NAMALWA (cell line): ENCODE measurements at places on chromosomes 3 and 15.

- no peak for DNase-seq
Observed at GRCh38 chr3:128352326-128352725, 114.4 kb downstream of the DNAJB8 start.

DNA sequence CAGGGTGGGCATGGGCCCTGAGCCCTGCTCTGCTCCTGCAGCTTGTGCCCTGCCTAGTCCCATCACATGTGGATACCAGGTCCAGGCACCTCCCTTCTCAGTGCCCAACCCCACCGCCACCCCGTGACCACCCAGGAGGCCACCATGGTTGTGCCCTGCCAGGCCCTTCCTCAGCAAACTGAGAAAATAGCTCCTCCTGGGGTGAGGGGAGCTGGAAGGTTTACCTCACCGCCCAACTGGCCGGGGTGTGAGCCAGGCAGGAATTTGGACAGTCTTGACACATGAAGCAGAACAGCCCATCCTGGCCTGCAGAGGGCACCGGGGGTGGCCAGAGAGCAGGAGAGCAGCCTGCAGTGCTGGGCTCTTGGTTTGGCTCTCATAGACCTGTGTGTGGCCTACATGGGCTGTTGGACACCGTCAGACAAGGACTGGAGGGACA is 11.4 kb upstream of the C3orf22 start:
- DNase-seq: no peak

- DNase-seq: no peak
Observed at GRCh38 chr3:78666470-78666800, 1101.4 kb downstream of the ROBO1 start.

GRCh38 chr3:46095307-46095706 is 68.0 kb upstream of the XCR1 start:
- DNase-seq: peak; percentile 70

DNA sequence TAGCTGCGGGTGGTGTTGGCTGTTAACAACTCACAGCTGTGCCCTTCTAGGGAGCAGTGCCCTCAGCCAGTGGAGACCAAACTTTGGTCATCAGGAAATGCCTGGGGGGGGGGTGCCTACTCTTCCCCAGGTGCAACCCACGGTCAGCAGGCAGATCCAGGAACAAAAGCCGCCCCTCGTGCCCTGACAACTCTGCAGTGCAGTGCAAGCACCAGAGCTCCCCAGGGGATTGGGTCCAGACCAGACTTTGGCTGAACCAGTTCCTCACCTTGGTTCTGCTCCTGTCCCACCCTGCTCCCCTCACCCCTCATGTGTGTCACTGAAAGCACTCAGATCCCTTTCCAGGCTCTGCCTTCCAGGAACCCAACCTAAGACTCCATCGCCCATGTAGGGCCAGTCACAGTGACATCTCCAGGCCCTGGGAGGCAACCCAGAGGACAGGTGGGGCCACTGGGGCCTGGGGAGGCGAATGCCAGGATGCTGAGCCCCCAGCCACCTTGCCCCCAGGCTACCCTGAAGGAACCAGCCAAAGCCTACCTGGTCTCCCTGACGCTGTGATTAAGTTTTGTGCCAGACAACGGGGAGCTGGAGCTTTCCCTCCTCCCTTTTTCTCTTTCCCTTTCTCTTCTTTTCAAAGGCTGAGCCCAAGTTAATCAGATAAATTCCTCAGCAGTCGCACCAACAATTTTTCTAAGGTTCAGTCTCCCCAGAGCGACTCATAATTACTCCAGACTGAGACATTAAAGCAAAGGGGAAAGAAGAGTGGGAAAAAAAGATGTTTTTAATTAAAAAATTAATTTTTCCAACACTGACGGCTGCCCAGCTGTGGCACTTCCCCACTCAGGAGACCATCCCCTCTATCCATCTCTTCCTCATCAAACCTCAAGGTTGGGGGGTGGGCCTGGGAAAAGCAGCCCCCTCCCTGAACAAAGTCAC is 207.5 kb upstream of the LINGO1 start:
- DNase-seq: no peak

DNA sequence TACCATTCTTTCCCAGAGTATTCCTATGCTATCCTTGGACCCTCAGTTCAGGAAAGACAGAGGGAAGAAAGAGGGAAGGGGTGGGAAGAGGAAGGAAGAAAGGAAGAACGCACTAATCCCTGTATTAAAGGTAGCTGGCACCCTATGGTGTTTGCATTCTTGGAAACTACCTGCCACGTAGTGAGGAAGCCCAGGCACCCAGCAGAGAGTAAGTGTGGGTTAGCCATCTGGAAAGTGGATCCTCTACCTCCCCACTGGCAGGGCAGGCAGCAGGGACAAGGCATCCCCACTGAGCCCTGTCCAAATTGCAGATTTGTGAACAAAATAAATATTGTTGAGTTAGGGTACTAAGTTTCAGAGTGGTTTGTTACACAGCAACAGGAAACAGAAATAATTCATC is 8.8 kb downstream of the RBP1 start:
- DNase-seq: no peak

DNA sequence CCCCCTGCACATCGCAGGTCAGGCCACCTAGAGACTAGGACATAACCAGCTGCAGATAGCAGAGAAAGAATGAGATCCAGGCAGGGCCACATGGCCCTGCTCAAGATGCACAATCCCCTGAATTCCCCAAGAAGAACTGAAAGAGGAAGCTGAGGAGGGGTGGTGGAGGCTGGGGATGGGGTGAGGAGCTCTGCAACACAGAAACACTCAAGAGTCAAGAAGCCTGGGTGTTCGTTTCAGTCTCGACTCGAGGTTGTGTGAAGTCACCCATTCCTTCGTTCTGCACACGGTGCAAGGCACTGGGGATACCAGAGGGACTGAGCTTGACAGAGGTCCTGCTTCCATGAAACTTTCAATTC is 62.0 kb downstream of the TLE3 start:
- peak; percentile 74 for DNase-seq

DNA sequence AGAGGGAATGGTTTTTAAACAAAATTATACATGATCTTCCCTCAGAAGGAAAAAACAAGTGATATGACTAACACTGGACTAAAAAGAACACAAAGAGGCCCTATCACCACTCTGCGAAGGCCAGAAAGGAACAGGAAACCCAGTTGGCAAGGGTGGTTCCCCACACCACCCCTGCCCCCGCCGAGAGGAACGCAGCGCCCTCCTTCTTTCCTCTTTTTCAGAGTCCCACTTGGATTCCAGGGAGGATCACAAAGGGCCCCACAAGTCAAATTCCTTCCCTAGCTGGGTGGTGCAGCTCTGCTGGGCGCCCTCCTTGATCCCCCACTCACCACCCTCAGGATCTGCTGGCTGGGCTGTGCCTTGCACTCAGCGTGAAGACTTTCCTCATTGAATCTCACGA is 29.8 kb downstream of the PLA1A start:
- DNase-seq: no peak

- DNase-seq: no peak
Observed at GRCh38 chr3:122678506-122678905, 2.1 kb upstream of the PARP14 start.

GRCh38 chr3:42149975-42150374 is 58.8 kb downstream of the TRAK1 start:
- no peak for DNase-seq

DNA sequence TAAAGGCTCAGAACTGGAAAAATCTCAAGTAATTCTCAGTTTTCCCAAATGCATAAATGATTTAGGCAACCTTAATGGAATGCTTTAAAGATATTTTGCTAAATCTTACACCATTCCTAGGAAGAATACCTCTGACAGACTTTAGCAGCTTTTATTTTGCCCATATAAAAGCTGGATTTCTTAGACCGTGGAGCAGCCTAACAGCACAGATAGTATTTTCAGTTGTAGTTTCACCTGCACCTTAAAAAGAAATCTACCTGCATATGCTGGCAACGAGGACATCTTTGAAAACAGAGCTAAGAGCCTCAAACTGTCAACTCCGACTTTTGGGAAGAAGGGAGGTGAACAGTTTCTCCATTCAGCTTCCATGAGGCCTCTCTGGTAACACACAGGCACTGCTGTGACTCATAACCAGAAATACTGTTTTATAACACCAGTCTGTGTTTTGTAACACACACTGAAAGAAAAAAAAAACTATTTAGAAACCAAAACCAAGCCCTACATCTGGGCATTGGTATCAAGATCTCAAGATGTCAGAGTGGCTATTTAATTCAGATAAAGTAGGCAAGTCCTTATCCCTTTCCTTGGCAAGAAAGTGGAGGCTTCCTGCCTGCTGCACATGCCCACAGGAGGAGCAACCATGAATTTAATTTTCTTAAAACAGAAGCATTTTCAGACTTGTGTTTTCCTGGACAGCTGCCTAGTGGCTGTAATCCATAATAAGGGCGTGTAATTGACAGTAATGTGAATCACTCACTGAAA is 181.5 kb upstream of the ICE2 start:
- no peak for DNase-seq

DNA sequence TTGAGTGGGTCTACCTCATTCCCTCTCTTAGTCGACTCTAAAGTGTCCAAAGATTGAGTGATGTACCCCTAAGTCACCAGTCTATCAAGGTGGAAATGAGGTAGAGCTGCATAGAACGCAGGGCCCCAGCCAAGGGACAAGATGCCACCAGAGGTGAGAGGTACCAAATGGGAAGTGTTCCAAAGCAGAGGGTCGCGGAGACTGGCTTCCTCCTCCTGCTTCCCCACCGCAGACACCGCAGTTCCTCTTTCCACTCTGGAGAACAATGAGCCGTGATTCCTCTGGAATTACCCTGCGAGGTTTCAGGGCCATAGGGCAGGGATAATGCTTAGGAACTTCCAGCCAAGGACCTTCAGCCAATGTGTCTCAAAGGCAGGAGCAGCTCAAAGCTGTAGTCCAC is 55.8 kb downstream of the DAPK2 start:
- DNase-seq: no peak

DNA sequence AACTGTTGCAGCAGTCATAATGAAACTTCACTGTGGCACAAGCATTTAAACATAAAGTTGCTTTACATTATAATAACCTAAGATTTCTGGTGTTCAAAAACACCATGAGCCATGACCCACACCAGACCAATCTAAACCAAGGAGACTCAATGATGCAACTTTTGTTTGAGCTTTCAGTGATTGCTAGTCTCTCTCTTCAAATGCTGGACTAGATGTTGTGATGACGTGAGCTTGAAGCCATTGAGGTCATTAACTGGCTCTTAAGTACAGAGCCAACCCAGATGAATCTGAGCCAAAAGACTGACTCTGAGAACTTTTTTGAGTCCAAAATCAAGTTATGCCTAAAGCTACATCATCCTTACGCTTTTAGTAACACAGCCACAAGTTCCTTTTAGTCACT is 36.5 kb downstream of the ATR start:
- no peak for DNase-seq
